Activated CD4-positive, alpha-beta T cell treated with anti-CD3 and anti-CD28 coated beads for 36 hours (primary cell): ENCODE measurements at places on chromosomes 7 and 10. TPM values are rescaled to one million over a fixed set of nuclear protein-coding genes. Genes with fewer than 3 reads are reported as not detected.
A peak's percentile ranks its signal among the peaks of the same experiment; 100 is the strongest.

The IFIT1B gene
- total RNA-seq, result not detected

The RTKN2 gene
- 4.8 TPM for total RNA-seq

The EPHB6 gene
- 14.7 TPM for total RNA-seq

The MYOF gene
- 37.8 TPM for total RNA-seq

The SEMA3D gene
- not detected for total RNA-seq

- DNase-seq, result no peak
Measured at GRCh38 chr7:46908770-46909169, 673.1 kb downstream of the TNS3 start.

GRCh38 chr7:71982851-71983250, 429.3 kb downstream of the CALN1 start:
- DNase-seq, result no peak

DNA sequence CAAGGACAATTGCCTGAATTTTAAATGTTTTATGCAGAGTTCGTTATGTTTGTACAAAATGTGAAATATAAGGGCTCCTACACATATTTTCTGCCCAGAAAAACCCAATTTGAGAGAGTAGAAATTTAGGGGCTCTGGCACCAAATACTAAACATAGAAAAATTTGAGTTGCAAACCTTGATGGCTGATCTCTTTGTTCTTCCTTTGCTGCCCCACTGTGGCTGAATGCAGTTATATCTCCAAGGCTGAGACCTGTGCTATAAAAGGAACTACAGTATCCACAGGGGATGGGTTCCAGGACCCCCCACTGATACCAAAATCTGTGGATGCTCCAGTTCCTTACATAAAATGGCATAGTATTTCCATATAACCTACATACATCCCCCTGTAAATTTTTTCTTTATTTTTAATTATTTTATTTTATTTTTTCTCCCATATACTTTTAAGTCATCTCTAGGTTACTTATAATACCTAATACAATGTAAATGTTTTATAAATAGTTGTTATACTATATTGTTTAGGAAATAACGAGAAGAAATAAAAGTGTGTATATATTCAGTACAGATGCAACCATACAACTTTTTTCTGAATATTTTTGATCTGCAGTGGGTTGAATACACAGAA, 22.5 kb downstream of the CFAP43 start:
- DNase-seq, result peak; percentile 58

DNA sequence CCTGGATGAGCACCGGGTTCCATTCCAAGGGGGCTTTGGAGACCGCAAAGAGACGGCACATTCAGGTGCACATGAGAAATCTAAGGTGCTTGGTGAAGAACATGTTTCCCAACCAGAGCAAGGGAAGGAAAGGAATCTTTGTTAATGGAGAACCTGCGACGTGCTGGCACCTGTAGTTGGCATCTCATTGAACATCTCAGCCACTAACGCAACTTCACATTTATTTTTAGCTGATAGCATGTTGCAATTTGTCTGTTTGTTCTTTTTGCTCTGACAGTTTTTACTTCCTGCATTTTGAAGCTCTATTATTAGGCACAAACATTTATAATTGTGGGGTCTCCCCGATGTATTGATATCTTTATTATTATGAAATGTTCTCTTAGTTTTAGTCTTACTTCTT, 316.7 kb downstream of the TCERG1L start:
- no peak for DNase-seq

DNA sequence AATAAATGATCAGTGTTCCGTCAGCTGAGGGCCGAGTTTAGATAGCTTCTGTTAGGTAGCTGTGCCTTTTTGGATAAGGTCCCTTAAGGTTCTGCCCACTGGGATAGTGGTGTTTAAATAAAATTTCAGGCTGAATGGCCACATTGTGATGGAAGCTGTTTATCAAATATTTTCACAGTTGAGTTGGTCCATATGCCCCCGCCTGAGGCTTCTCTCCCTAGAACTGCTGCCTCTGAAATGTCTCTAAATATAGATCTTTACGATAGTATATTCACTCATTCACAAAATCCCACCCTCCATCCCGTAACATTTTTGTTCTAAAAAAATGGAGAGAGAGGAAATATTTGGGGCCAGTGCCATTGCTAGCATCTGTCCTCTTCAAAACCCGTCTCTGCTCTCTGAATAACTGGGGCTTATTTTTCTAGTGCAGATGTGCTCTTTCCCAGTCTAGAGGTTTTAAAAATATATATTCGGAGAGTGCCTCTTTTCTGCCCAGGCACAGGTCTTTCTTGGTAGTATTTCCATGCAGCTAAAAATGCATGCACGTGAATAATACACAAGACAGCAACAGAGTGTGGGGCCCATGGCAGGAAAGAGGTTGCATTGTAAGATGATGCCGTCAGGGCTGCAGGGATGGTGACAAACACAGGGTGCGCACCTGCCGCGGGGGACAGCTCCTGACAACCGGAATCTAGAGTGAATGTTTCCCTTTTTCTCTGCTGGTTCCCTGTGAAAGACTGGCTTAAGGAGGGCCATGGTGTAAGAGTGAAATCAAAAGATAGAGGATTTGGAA, 105.4 kb upstream of the BTBD16 start:
- DNase-seq, result no peak

DNA sequence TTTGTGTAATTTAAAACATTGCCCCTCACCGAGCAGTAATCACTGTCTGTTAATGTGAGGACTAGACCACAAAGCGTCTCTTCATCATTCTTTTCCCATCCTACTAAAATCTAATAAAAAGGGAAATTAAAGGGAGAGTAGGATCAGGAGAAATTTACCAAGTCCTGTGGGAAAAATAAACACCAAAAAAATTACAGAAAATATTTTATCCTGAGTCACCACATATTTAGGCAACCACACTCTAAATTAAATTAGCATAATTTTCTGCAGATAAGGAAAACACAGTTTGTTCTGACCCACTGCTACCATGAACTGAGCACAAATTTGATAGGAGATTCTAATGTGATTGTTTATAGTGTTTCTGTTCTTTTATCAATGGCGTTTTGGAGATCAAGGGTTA, 49.3 kb downstream of the CCDC6 start:
- no peak for DNase-seq

- no peak for DNase-seq
Measured at GRCh38 chr10:102285133-102285532, 39.8 kb downstream of the GBF1 start.

- no peak for DNase-seq
Measured at GRCh38 chr10:28593811-28594210, 60.9 kb downstream of the WAC start.

- DNase-seq, result no peak
Measured at GRCh38 chr10:14748441-14748840, 26.3 kb downstream of the FAM107B start.

DNA sequence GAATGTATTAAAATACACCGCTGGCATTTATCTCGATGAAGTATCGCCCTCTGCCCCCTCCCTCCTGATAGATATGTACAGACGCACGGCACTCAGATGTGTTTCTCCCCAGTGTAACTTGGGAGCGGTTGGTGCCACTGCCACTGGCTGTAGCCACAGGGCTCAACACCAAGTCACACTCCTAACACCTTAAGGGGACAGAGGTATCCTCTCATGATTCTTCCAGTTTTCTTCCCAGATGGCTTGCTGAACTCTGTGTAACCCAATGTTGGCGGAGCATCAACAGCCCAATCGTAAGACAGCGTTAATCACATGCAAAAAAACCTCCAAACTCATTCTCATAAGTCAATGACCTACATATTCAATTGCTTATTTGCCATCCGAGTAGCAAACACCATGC, 35.5 kb downstream of the CTBP2 start:
- no peak for DNase-seq

GRCh38 chr10:63474488-63474887, 8.7 kb upstream of the JMJD1C start:
- DNase-seq, result no peak

DNA sequence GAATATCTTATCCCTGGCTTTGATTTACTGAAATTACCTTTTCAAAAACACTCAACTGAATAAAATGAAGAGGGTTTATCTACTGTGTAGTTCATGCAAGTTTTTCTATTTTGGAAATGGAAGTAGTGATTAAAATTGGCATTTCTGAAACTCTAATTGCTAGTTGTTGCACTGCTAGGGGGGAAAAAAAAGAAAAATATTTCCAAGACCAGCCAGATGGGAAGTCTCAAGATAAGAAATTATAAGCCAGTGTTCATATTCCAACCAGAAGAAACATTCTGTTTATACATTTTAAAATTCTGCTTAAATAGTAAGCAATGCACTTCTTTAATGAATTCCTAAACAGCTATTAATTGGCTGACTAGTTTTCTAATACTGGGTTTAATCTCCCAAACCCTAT, 9.4 kb upstream of the ADO start:
- DNase-seq, result no peak

DNA sequence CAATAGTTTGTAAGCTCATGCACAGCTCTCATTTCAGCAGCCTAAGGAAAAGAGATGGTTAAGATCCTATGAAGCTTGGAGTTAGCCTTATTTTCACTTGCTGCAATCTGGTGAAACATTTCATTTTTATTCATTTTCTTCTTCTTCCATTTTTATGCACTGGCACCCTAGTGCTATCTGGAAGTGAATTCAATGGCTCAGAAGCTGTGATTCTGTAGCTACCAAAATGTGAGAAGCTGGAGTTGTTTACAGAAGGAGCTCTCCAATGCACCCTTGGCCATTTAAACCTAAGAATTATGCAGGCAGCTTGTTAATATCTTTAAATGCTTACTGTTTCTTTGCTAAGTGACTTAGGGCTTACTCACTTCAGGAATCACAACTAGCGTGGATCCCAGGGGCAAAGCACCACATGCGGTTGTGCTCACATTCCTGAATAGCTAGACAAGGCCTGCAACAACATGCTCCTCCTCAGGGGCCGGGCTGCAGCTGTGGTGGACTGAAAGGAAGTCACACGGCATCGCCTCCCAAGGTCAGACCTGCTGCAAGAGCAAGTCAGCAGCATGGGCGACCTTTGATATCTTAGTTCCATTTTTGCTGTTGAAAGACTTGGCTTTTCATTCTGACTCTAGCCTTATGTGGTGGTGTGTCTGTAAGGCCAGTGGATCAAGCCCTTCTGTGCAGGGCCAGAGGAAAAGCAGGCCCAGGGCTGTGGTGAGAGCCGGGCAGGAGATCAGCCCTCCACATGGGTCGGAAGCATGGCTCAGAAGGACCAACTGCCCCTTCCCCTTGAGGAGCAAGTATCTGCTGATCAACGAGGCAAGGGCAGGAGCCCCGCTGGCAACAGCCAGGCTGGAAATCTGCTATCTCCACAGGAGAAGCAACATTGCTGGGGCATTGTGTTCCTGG, 91.9 kb upstream of the MBL2 start:
- DNase-seq, result no peak

DNA sequence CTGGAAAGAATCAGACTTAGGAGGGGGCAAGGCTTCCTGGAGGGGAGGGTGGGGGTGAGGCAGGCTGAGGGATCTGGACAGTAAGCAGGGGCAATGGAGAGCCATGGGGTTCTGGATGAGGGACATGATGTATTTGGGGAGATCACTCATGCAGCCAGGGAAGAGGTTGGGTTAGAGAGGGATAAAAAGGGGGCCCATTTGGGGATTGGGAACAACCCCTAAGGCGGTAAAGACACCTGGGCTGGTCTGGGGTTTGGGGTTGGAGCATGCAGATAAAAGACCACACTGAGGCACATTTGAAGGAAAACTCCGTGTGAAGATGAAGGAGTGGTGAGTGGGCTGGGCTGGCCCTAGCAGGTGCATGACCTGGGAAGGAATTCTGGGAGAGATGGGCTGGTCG, 30.8 kb downstream of the HIF1AN start:
- DNase-seq, result no peak

DNA sequence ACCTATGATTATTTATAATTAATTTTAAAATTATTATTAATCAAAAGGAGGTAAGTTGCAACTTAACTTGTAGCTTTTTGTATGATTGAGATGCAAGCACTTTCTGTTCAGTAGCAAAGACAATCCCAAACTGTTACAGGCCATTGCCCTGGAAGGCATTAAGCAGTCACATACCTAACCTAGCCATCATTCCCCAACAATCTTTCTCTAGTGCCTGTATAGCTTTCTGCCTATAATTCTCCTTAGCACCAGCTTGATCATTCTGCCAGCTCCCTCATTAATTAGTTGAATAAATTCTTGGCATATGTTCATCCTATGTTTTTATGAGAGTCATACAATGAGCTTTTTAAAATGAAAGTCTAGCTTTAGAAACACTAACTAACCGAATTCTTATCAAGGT, 178.9 kb upstream of the TMEM106B start:
- DNase-seq, result no peak

DNA sequence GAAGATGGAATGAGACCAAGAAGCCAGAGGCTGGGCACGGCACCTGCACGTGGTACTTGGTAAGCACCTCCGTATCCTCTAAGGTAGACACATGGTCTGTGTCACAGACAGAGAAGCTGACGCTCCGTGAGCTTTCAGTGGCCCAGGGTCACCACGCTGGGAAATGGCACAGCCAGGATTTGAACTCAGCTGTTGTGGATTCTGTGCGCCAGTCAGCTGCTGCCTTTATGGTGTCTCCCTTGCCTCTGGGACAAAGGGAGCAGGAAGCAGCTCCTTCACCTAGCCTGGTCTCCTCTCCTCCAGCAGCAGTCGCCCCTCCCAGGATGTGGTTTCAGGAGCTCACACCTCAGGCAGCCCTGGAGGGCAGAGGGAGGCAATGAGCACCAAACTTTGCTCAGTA, 110.8 kb downstream of the ARHGAP22 start:
- DNase-seq, result peak; percentile 20
